ENCODE measurements at places on chromosomes 5 and 9. TPM values are rescaled to one million over a fixed set of nuclear protein-coding genes. Genes with fewer than 3 reads are reported as not detected.

Gene SLC6A19
- total RNA-seq = not detected

Gene ADAMTSL2
- not detected for total RNA-seq

Gene LEAP2
- 0.17 TPM for total RNA-seq

Gene CDKN2AIPNL
- 28.7 TPM for total RNA-seq

Gene IFNA8
- total RNA-seq = not detected

DNA sequence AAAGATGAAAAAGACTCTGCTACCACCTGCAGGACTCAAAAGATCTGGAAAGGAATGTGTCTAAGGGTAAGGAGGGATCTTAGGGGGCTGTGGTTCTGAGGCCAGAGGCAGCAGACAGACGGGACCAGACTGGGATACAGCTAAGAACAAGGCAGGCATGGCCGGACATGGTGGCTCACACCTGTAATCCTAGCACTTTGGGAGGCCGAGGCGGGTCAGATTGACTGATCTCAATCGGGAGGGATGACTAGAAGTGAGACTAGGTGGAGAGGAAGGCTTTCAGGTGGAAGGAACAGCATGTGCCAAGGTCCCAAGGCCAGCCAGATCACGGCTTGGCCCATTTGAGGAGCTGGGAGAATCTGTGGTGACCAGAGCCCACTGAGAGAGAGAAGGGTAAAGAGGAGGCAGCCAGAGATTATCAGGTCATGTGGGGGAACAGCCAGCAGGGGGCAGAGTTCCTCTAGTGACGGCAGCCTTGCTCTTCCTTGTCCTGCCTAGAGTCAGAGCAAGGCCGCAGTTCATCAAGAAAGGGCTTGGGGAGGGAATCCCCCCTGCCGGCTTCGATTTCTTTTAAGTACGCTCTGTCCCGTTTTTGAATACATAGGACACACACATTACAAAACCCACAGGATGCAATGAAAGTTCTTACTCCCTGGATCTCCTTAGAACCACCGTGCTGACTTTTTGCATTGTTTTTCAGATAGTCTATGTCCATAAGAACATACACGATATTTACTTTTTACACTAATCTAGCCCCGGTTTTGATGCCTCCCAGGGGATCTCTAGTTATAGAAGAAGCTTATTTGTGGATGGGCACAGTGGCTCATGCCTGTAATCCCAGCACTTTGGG lies 2.6 kb upstream of the OLFML2A start:
- DNase-seq = peak; percentile 61

- no peak for DNase-seq
Measured at GRCh38 chr9:89662718-89663613, 58.2 kb downstream of the GADD45G start.

DNA sequence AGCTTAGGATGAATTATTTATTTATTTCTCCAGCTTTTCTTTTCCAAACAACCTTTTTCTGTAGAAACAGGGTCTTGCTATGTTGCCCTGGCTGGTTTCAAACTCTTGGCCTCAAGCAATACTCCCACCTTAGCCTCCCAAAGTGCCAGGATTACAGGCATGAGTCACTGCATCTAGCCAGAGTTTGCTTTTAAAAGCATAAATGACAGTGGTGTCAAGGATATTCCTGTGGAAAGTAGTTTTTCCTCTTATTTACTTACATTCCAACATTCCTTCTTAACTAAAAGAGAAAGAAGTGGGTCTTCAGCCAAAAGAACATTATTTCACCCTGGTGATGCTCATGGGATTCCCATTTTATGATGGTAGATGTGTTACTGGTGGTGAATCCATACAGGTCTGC lies 62.4 kb downstream of the GRIA1 start:
- no peak for DNase-seq

DNA sequence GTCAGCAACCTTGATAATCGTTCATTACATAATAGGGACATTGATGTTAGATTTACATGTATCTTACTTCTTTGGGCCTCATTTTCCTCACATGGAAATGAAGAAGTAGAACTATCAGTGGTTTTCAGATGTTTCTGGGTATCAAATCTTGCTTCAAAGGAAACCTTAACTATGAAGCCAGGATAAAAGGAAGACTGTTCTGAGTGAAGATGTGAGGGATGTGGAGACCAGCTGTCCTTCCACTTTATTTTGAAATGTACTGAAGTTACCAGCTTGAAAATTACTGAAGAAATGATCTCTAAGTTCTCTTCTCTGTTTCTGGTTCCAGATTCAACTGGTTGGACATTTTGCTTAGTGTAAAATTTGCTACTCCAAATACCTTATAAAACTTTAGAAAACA lies 186.0 kb downstream of the ADAMTSL1 start:
- DNase-seq = no peak

DNA sequence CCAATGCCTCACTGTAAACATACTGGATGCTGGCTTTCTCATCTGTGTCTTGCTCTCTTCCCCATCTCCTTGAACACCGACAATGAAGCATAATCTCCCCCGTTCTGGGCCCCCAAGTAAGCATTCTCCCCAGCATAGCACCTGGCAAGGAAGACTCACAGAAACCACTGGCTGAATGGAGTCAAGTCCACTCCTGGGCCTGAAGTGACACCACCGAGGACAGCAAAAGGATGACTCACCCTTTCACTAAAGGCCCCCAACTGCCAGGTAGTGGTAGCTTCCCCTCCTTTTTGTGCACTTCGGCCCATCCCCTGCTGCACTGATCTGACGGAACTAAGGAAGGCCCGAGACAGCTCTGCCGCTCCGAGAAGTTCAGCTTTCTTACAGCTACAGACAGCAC lies 9.4 kb downstream of the VDAC1 start:
- no peak for DNase-seq

DNA sequence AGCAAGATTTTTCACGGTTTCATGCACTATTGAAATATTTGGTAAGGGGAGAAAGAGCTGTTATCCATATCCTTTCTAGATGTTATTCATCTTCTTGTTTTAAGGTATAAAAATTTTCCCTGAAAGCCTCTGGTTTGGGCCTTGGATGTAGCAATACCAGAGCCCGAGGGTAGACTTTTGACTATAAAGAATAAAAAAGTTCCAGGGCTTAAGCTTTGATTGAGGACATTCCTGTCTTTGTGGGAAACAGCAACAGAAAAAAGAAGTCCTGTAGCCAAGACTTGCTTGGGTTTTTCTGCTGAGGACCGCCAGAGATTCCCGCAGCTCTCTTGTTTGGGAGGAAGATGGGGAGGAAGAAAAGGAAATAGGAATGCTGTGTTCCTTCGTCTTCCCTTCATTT lies 440.0 kb upstream of the WWC1 start:
- no peak for DNase-seq
